ENCODE measurements at places on chromosomes 3 and 15.
A peak's percentile ranks its signal among the peaks of the same experiment; 100 is the strongest.

DNA sequence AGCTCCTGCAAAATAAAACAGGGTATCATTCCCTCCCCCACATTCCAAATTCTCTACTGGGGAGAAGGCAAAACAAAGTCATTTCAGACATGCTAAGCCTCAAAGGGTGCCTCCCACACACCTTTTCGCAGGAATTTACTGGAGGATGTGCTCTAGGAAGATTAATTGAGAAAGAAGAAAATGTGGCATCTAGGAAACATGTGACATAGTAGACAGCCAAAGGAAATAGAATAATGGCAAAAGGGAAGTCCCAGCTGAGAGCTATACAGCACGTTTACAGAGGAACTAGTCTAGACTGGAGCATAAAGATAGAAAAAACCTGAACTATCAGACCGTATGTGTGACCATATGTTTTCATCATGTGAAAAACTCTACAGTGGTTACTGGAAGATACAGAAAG, 58.8 kb upstream of the MELTF start:
- H3K4me1 ChIP-seq = no peaks in the 10 kb centered on the region
- no peak for DNase-seq
- H3K4me3 ChIP-seq = no peak overlapping the region
- H3K27ac ChIP-seq = no peak overlapping the region
- H3K36me3 ChIP-seq = peaks cover 12% of the 10 kb centered on the region

- no peak overlapping the region for H3K27ac ChIP-seq
- H3K4me3 ChIP-seq = peak overlapping the region; percentile 51
- peaks cover 12% of the 10 kb centered on the region for H3K4me1 ChIP-seq
- DNase-seq = no peak
Measured at GRCh38 chr3:183824761-183825455, 469 bp downstream of the MAP6D1 start.

DNA sequence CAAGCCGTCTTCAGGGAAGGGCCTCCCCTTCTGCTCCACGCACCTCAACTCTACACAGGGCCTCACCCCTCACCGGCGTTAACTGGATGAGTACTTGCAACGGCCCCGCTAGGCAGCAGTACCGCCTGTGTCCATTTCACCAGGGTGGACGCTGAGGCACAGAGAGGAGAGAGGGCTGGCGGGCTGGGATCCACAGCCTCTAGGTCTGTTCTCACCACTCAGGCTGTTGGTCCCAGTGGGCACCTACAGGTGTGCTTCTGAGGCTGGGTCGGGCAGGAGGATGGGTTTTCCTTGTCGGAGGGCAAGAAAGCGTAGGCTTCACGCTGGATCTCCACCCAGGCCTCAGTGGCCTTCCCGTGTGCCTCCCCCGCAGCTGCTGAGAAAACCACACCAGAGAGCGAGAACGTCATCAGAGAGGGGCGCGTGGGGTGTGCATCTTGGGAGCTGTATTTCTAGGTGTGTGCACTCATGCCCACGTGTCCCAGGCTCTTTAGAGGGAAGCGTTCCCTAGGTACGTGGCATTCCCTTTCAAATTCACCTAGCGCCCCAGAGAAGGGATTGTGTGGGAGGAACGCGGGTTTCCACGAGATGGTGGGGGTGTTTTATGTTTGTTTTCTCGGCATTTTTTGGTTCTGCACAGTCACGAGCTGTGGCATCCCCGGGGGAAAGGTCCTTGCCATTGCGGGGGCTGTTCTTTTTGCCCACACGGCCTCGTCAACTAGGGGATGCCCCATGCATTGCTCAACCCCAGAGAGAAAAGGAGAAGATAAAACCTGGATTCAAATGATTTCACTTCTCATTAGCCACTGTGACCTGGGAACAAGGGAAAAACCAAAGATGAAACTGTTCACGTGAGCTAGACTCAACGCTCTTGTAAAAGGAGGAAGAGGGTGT, 67.7 kb downstream of the MGLL start:
- no peak overlapping the region for H3K27ac ChIP-seq
- no peak overlapping the region for H3K4me3 ChIP-seq
- no peaks in the 10 kb centered on the region for H3K36me3 ChIP-seq
- no peak for DNase-seq
- peaks cover 10% of the 10 kb centered on the region for H3K4me1 ChIP-seq

DNA sequence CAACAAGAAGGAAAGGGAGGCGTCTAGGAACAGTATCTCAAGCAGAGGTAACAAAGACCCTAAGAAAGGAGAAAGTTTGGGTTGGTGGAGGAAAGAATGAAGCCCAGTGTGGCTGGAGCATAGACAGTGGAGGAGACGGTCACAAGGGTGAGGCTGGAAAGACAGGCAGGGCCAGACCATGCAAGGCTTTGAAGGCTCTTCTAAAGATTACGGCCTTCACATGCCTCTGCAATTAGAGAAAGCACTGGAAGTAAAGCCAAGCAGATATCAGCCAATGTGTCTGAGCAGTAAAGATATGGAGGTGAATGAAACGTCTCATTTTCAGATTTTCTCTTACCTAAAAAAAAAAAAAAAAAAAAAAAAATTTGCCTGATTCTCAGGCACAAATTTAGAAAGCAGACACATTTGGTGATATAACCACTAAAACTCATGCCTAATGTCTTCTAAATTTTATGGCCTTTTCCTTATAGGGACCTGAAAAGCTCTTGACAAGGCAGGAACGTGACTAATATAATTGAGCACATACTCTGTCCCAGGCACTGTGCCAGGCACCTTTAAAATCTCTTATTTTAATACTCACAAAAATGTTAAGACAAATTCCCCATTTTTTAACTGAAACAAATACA, 184.1 kb downstream of the MECOM start:
- H3K27me3 ChIP-seq = no peaks in the 10 kb centered on the region
- no peak for DNase-seq
- no peaks in the 10 kb centered on the region for H3K36me3 ChIP-seq
- no peaks in the 10 kb centered on the region for H3K4me1 ChIP-seq
- no peak overlapping the region for H3K4me3 ChIP-seq

DNA sequence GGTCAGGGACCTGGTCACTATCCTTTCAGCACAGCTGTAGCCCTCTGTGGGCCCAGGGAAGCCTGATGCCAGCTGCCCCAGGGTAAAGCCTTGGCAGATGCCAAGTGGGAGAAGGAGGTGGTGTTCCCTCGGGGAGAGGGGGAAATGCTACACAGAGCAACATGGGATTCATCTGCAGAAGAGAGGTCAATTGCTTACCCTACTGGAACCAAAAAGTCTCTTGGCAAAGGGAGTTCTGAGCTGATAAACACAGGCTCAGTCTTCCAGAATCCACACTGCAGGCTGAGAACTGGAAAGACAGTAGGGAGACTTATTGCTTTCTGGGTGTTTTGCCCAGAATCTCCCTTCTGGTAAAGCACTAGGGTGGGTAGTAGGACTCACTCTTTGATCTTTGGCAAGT, 100.1 kb upstream of the NEO1 start:
- H3K36me3 ChIP-seq = no peaks in the 10 kb centered on the region
- H3K4me3 ChIP-seq = no peak overlapping the region
- no peaks in the 10 kb centered on the region for H3K4me1 ChIP-seq
- DNase-seq = no peak
- H3K27ac ChIP-seq = no peak overlapping the region

- H3K27me3 ChIP-seq = no peaks in the 10 kb centered on the region
- no peak for DNase-seq
- no peaks in the 10 kb centered on the region for H3K36me3 ChIP-seq
- peaks cover 3% of the 10 kb centered on the region for H3K4me1 ChIP-seq
Measured at GRCh38 chr3:113829576-113830354, 8.8 kb upstream of the GRAMD1C start.

GRCh38 chr15:39403640-39404117, 177.2 kb upstream of the THBS1 start:
- H3K4me1 ChIP-seq = no peaks in the 10 kb centered on the region
- no peak for DNase-seq
- no peaks in the 10 kb centered on the region for H3K27me3 ChIP-seq

GRCh38 chr15:69926006-69926405, 171.7 kb downstream of the TLE3 start:
- no peak overlapping the region for H3K4me3 ChIP-seq
- H3K4me1 ChIP-seq = no peaks in the 10 kb centered on the region
- H3K36me3 ChIP-seq = no peaks in the 10 kb centered on the region
- no peaks in the 10 kb centered on the region for H3K27me3 ChIP-seq

GRCh38 chr15:55685286-55685685, 57.7 kb downstream of the PRTG start:
- no peaks in the 10 kb centered on the region for H3K27me3 ChIP-seq
- no peak overlapping the region for H3K27ac ChIP-seq
- no peak overlapping the region for H3K4me3 ChIP-seq
- no peak for DNase-seq
- no peaks in the 10 kb centered on the region for H3K36me3 ChIP-seq

GRCh38 chr3:94115482-94115881, 52.6 kb downstream of the NSUN3 start:
- H3K4me1 ChIP-seq = no peaks in the 10 kb centered on the region
- no peaks in the 10 kb centered on the region for H3K27me3 ChIP-seq

DNA sequence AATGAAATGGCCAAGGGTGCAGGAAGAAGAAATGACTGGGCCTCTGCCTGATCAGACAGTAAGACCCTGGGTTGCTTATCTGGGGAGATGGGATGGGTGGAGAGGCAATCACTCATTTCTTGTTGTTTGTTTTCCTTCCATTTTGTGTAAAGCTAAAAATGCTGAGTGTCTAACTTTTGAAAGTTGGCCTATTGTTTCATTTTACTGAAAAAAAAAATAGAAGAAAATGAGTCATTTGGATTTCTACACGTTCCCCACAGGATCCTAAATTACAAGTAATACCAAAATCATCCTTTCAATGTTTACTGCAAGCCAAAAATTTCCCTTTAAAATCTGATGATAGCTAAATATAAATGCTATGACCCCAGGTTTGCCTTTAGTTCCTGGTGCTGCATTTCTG, 30.6 kb downstream of the PTX3 start:
- no peak for DNase-seq
- H3K4me3 ChIP-seq = no peak overlapping the region
- H3K27me3 ChIP-seq = no peaks in the 10 kb centered on the region

DNA sequence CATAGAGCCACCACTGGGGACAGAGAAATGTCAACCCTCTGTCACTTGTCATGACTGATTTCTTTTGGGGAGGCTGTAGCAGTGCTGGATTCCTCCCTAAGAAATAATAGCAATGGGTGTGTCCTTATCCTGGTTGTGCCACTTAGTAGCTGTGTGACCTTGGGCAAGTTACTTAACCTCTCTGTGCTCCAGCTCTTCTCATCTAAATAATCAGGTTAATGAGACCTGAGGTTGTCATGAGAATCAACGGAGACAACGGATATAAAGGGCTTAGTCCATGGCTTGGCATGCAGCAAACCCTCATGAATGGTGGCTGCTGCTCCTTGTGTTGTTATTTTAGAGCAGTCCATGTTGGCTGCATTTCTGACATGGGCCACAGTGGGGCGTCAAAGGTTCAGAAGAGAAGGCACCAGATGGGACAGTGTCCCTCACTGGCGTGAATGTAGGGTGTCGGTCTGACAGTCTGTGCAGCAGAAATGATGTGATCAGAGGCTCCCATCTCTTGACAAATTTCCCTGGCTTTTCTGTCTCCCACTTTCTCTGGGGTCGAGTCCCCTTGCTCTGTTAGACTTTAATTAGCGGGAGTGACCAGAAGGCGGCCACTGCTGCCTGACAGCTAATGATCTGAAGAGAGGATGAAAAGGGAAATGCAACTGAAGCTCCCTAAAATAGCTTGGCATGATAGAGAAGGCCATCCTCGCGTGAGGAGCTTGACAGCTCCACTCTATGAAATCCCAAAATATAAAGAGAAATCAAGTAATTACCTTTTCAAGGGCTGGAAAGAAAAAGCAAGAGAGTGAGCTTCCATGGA, 209.4 kb downstream of the CADPS start:
- DNase-seq = no peak
- H3K36me3 ChIP-seq = no peaks in the 10 kb centered on the region
- H3K4me3 ChIP-seq = no peak overlapping the region
- no peaks in the 10 kb centered on the region for H3K27me3 ChIP-seq
- H3K27ac ChIP-seq = no peak overlapping the region

DNA sequence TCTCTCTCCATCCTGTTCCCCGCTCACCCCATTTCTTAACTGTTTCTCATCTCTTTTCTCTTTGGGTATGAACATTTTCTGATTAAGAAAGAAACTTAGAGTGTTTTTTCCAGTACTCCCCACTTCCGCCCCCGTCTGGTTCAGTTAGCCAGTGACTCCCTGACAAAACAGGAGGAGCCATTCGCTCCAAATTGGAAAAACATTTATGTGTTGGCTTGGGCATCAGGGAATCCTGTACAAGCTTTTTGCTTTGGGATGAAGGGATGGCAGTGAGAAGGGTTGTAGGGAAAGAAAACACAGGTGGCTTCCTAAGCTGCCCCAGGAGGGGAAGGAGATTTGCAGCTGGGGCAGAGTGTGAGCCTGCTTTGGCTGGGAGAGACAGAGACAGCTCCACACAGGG, 47.0 kb downstream of the BOC start:
- DNase-seq = no peak
- no peaks in the 10 kb centered on the region for H3K36me3 ChIP-seq
- H3K4me3 ChIP-seq = no peak overlapping the region
- H3K27me3 ChIP-seq = no peaks in the 10 kb centered on the region

GRCh38 chr3:186166036-186166435, 57.1 kb upstream of the ETV5 start:
- DNase-seq = no peak
- H3K36me3 ChIP-seq = no peaks in the 10 kb centered on the region
- H3K4me1 ChIP-seq = no peaks in the 10 kb centered on the region
- H3K4me3 ChIP-seq = no peak overlapping the region
- H3K27me3 ChIP-seq = peaks cover 5% of the 10 kb centered on the region
- no peak overlapping the region for H3K27ac ChIP-seq

GRCh38 chr3:55484801-55485791, 2.0 kb downstream of the WNT5A start:
- H3K4me1 ChIP-seq = no peaks in the 10 kb centered on the region
- H3K27ac ChIP-seq = no peak overlapping the region
- peaks cover 90% of the 10 kb centered on the region for H3K27me3 ChIP-seq
- H3K4me3 ChIP-seq = no peak overlapping the region
- DNase-seq = no peak
- no peaks in the 10 kb centered on the region for H3K36me3 ChIP-seq
